ENCODE measurements at places on chromosomes 5 and 9.

- no peak for ATAC-seq
Observed at GRCh38 chr5:141732417-141732816, 50.4 kb upstream of the ARAP3 start.

- ATAC-seq: no peak
Observed at GRCh38 chr5:158066076-158066475, 207.1 kb upstream of the CLINT1 start.

GRCh38 chr9:95516221-95516733 is 494 bp downstream of the PTCH1 start:
- no peak for ATAC-seq

DNA sequence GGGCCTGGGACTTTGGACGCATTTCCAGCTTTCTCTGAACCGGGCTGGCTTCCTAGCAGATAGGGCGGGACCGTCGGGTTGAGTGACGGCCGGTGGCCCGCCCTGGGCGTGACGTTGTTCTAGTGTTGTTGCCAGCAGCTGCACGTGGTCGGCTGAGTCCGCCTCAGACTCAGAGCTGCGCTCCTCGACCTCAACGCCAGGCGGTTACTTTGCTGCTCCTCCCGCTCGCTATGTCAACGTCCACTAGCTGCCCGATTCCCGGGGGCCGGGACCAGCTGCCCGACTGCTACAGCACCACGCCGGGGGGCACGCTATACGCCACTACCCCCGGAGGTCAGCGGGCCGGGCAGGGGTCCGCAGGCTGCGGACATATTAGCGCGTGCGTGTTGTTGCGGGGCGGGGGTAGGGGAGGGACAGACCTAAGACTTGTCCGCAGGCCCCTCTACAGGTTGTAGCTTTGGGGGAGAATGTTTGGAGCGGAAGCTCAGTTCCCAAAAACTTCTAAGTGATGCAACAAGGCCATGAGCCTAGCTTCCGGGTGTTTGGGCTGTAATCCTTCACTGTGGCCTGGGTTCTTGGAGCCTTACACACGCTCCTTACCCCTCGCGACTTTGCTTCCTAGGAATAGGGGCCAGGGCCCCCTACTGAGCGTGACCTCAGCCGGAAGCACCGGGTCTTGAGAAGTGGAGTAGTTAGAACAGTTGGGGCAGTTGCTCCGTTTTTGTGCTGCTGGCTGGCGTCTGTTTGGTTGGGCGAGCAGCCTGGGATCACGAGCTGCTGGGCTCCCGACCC is at the start of gene EIF4EBP3:
Gene EIF4EBP3, plus strand, starts transcription at position 155 of the 792 bp plus-strand sequence. Its CDS starts 76 bp downstream, at position 231.
- ATAC-seq: peak; percentile 98

DNA sequence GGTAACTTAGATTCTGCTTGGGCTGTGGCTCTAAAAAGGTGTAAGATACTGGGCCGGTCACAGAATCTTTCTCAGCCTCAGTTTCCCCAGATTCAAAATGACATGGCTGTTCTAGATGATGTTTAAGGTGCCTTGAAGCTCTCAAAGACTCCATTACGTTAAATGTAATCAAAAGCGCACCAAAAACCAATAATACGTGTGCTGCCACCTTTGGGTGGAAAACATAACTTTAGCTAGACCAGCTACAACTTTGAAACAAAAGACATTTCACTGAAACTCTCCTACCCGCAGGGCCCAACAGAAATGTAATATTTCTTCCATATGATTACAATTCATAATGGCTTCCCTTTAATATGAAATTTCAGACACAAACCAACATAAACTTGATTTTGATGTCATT is 35.0 kb upstream of the PCSK5 start:
- ATAC-seq: no peak

Data from stimulated activated memory B cell treated with anti-CD40 and anti-IgM and Interleukin-4, amounts not matched to agents 10 μg/mL and 1 μg/mL and 100 μg/mL, for 72 hours (primary cell).